ENCODE measurements at places on chromosomes 11 and 22.
A peak's percentile ranks its signal among the peaks of the same experiment; 100 is the strongest.

DNA sequence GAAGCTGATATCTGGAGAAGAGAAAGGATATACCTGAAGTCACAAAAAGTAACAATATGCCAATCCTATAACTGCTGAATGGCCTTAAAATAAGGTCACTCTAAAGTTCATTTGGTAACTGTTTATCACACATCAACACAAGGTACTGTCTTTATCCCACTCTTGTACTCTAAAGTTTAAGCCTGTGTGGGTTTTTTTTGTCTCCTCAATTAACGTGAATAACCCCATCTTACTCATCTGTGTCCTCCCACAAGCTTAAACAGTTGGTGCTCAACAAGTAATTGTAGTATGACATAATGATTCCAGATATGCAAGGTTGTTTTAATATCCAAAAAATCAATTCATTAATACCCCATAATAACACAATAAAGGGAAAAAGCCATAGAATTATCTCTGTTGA lies 42.1 kb downstream of the PAK1 start:
- DNase-seq: no peak

DNA sequence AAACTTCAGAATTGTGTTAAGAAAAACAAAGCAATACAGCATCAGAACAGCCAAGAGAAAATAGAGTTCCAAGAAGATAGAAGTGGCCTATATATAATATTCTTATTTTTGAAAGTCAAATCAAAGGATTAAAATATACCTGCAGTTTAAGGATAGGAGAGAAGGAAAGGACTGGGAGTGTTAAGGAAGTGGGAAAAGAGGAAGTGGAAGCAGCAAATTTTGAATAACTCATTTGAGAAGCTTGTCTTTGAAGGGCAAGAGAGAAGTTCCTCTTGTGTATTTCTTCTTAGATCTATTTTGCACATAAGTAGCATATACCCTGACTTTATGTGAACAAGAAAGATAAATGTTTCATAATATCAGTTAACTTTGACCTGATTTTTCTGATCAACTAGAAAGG lies 62.6 kb upstream of the SLC17A6 start:
- DNase-seq: no peak

- DNase-seq: no peak
Measured at GRCh38 chr22:21622011-21622918, 7.6 kb downstream of the YDJC start.

DNA sequence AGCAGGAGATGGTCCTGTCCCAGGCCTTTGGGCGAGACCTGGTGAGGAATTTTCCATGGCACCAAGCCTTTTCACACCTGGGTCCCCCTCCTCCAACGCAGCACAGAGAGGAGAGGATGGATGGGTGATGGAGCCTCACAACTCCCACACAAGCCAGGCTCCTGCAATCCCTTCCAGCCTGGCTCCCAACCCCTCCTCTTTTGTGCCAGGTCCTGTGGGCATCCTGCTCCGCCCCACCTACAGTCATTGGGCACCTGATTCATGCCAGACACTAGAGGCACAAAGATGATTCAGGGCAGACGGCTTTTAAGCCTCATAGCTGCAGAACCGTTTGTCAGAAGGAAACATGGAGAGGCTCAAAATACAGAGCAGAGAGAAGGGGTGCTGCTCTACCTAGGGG lies 16.1 kb upstream of the MYRF start:
- DNase-seq: no peak

DNA sequence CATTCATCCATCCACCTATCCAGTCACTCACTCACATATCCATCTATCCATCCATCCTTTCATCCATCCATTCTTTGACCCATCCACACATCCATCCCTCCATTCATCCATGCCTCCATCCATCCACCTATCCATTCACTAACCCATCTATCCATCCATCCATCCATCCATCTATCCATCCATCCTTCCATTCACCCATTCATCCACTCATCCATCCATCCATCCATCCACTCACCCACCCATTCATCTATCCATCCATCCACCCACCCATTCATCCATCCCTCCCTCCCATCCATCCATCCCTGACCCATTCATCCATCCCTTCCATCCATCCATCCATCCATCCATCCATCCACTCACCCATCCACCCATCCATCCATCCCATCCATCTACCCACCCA lies 4.9 kb upstream of the MUC2 start:
- DNase-seq: no peak

GRCh38 chr22:29629903-29630516 lies 26.6 kb downstream of the NF2 start:
- DNase-seq: no peak

DNA sequence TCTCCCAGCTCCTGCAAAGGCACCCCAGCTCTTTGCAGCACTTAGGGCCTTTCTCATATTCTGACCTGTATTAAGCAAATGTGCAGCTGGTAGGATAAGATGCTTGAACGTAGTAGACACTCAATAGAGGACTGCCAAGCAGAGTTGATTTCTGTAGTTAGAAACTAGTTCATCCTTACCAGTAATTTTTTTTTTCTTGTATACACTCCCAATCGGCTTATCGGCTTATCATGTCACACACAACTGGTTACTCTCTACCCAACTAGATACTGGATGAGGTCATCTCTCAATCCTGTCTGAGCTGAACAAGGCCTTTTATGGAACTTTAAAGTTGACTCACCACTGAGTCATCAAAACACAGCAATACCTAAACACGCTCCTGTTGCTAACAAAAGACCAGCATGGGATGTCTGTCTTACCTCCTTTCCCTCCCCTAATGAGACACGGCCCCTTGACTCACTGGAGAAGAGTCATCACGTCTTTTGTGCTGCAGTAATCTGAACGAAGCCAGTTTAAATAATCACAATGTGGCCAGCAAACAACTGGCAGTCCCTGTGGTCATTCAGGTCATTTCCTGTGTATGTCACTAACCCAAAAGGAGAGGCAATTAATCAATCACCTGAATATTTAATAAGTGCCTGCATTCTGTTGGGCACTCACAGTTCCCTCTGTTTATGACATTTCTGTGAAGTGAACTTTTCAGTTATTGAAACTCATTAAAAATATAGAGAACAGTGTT lies 7.5 kb upstream of the WEE1 start:
- DNase-seq: no peak

DNA sequence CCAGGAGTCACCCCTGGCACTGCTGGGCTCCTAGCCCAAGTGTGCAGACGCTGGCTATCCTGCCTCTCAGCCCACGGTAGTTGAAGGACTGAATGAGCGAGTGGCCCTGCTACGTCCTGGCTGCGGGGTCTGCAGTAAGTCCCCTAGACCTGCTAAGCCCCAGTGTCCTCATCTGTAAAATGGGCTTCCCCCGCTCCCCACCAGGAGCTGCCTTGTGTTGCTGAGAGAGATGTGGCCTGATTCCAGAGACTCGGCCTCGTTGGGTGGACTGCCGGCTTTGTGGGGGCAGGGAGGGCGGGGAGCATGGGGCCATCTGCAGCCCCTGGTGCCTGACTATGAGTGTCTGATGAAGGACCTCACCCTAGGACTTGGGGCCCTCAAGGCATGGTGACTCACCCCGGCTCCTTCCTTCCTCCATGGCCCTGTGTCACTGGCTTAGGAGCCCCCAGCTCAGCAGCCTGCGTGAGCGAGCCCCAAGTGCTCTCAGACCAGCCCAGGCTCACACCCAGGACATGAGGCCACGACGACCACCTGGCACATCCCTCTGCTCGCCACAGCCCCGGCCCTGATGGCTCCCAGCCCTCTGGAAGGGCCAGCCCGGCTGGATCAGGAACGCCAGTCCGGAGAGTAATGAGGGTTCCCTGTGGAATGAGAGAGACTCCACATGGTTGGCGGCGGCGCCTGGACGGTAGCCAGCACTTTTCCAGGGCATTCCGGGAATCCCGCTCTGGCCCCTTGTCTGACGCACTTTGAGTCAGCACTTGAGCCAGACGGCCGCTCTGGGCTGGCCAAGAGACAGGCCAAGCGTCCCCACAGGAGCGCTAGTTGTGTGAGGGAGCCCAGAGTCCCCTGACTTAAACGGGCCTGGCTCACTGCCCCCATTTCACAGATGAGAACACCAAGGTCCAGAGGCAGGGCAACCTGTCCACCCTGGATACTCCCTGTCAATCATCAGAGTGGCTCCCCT lies 50.5 kb upstream of the SHISAL1 start:
- DNase-seq: no peak

- DNase-seq: no peak
Measured at GRCh38 chr11:61954106-61954850, 4.1 kb downstream of the BEST1 start.

- peak; percentile 92 for DNase-seq
Measured at GRCh38 chr11:31369348-31370329, at the start of the genes DCDC1 and DNAJC24. Gene DCDC1, minus strand, starts transcription at chr11:31369739. Its CDS starts 41,459 bp downstream, at chr11:31328280. Gene DNAJC24, plus strand, starts transcription at chr11:31369860. Its CDS starts 889 bp downstream, at chr11:31370749.
